ENCODE measurements at places on chromosomes 6 and 20.
A peak's percentile ranks its signal among the peaks of the same experiment; 100 is the strongest.

DNA sequence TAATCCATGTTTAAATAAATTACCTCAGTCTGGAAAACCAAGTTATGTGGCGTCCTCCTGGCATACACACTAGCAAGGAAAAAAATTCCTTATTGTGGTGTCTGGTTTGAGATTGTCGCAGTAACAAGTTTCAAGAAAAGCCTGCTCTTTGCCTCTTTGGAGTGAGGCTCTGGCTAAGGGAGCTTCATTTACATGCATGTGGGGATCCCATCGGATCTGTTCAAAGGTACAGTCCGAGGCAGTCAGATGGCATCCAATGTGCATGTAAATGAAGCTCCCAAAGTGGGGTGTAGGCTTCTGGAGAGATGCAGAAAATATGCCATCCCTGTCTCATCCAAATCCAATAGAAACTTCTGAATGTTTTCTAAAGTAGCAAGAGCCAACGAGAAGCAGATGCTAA is 199.5 kb upstream of the FBXL4 start:
- DNase-seq = no peak

DNA sequence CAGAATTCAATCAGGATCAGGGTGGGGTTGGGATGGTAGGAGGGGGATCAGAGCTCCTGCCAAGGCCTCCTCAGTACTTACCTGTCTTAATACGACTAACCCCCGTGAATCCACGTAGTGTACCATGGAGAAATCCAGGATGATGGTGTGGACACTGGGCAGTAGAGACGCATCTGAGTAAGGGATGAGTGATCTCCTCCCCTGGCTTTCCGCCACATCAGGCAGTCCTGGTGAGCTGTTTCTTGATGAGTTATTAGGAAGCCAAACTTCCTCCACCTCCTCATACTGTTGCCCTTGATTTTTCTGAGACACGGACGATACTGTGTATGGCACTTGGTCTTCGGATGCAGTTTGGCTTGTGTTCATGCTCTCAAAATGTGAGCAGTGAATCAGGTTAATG is 34.2 kb upstream of the SRPK1 start:
- no peak for DNase-seq

- DNase-seq = no peak
Observed at GRCh38 chr20:36405255-36405654, 99.1 kb downstream of the DLGAP4 start.

DNA sequence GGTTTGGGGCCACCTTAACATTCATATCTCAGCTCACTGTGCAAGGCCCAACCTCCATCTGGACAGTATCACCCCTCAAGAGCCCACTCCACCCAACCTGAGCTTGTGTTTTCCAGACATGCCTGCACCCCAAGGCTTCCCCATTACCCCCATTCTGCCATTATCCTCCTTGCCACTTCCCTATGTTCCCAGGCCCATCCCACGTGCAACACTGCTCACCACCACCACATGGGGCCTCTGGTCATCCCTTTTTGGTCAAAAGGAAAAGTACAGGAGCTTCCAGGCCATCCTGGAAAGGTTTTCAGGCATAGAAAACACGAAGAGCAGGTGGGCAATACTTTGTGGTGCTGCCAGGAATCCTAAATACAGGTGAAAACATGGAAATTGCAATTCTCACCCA is 140.3 kb downstream of the SYNDIG1 start:
- DNase-seq = no peak

DNA sequence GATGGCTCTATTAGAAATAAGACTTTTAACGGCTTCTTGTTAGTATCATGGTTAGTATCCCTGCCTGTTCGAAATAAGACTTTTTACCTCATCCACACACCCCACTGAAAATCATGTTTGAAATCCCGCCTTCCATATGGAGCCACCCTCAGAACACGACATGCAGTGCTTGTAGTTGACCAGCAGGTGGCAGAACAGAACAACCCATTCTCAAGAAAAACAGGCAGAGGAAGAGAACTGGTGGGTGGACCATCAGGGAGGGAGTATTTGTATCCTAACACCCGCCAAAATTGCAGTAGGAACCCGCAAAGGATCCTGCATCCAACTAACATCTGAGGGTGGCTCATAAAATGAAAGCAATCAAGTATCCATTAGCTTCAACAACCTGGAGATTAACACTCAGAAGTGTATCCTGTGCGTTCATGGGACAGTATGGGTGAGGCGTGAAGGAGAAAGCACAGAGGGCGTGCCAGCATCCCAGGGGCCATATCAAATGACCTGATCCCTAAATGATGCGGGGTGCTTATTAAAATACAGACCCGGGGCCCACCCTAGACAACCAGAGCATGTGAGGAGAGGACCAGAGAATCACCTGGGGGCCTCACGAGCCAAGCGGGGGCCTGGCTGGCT is 89.6 kb upstream of the NHSL1 start:
- DNase-seq = peak; percentile 57

DNA sequence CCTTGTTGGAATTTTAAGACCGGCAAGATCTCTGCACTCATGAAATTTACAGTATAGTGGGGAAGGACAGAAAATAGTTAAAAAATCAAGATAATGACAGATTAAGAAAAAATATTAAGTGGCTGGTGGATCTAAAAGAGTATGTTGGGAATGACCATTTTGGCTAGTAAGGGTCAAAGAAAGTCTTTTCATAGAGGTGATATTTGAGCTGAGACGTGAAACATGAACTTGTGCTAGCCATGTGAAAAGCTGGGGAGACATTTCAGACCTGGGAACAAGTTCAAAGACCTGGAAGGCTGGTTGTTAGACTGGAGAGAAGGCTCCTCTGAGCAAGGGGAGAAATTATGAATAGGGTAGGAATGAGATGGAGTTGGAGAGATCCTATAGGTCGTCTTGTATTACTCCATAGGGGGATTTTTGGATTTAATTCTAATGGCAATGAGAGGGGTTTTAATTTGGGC is 4.7 kb downstream of the BICRAL start:
- no peak for DNase-seq

GRCh38 chr20:36390719-36391415 is 84.7 kb downstream of the DLGAP4 start:
- no peak for DNase-seq

- no peak for DNase-seq
Observed at GRCh38 chr6:162615016-162615705, 112.4 kb downstream of the PRKN start.

DNA sequence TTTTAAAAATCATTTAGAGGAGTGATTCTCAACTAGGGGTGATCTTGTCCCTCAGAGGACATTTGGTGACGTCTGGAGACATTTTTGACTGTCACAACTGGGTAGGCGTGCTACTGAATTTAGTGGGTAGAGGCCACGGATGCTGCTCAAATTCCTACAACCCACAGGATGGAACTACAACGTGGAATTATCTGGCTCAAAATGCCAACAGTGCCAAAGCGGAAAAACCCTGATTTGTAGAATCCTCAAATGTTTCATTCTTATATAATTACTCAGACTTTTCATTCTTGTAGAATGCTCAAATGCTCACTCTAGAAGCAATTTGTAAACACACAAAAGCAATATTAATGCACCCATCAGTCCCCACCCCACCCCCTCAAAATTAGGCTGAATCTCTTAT is 229.8 kb downstream of the ZMYND8 start:
- no peak for DNase-seq

- no peak for DNase-seq
Observed at GRCh38 chr20:14800707-14801425, 463.5 kb upstream of the FLRT3 start.

GRCh38 chr6:135801755-135802465 is 49.6 kb upstream of the PDE7B start:
- no peak for DNase-seq

GRCh38 chr6:33872761-33873160 is 69.0 kb upstream of the MLN start:
- DNase-seq = no peak

DNA sequence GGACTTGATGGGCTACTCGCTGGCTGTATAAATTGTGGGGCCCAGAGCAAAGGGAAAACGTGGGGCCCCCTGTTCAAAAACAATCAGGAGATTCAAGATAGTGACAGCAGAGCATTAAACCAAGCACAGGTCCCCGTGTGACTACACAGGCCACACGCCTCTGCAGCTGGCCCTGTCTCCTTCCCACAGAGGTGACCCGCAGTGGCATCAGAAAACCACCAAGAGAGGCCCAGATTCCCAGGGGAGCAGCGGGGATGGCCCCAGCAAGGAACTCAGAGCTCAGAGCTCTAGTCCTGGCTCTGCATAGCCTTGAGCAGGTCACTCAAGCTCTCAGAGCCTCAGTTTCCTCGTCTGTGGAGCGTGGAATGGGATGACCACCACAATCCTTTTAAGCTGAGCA is 57.6 kb downstream of the CPNE5 start:
- DNase-seq = no peak

GRCh38 chr6:170182781-170183120 is 108.1 kb downstream of the DLL1 start:
- DNase-seq = no peak

DNA sequence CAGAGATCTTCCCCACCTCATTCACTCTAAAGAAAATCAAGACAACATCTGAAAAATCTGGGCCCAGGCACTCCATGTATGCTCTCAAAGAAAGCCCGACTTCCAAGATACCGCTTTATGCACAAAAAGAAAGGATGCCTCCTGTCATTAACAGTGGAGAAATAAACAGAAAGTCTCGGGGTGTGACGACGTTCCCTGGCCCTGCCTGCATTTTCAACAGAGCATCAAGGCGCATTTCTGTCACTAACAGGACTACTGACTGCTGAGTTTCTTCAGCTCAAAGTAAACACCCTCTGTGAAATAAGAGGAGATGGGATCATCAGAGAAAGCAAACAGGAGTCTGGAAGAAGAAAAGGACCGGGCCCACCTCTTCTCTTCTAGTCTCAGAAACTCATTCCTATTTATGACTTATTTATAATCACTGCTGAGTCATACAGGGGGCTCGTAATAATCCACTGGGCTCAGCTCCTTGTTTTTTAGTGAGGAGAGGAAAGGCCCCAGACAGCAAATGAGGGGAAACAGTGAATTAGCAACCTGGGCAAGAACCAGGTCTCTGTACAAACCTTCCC is 99.7 kb downstream of the ZMYND8 start:
- DNase-seq = no peak

GRCh38 chr6:84224251-84224650 is 3.2 kb downstream of the CEP162 start:
- no peak for DNase-seq

GRCh38 chr6:12608874-12609273 is 107.7 kb upstream of the PHACTR1 start:
- DNase-seq = no peak

- no peak for DNase-seq
Observed at GRCh38 chr6:120473804-120474203, 860.5 kb downstream of the TBC1D32 start.

DNA sequence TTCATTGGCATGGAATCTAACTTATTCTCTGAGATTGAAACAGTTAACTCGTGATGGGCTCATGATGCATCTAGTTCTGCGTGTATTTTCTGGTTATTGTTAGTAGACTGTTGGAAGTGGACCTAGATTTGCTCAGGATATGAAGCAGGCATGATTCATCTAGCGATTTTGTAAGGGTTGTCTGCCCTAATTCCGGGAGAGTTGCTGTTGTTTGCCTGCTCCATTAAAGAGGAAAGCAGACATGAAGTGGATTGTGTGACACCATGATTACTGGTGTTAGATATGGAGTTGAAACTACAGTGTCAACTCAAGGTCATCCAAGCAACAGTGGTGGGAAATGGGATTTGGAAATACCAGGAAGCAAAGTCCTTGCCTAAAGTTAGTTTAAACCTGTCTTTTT is 41.0 kb downstream of the SOX4 start:
- peak; percentile 81 for DNase-seq

GRCh38 chr6:135465307-135465706 is 32.2 kb downstream of the AHI1 start:
- no peak for DNase-seq

DNA sequence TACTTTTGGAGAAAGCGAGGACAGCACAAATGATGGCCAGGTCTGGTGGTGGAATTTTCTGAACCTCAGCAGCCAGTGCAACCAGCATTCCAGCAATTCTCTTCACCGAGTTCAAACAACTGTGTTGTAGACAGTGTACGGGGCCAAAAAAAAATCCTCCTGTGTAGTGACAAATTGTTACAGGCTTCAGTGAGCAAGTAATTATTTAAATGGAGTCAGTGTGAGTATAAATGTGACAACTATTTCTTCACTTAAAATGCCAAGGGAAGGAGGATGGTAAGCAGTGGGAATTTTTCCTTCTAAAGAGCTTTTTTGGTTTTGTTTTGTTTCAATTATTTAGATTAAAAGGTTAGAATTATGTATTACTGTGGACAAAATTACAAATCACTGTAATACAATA is 154.1 kb downstream of the TMEM242 start:
- DNase-seq = no peak

GRCh38 chr6:134106702-134107101 is 54.3 kb upstream of the SLC2A12 start:
- DNase-seq = no peak

DNA sequence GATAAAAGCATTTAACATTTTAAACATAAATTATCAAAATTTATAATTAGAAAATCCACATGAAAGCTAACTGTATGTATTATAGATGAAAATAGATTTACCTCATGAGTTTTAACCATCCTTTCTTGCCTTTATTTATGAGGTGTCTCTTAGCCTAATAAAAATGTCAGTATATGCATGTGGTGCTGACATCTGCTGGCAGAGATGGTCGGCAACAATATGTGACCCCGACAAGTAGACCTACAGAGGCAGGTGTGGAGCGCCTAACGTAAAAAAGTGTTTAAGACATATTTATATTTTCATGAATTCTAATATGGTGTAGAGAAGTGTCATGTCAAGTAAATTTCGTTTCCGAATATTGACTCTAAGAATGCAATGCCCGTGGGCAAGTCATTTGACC is 149.0 kb upstream of the FUT9 start:
- DNase-seq = no peak

GRCh38 chr6:78589436-78589835 is 277.9 kb upstream of the IRAK1BP1 start:
- no peak for DNase-seq

Measured in AG09319 (cell line).